Dermis lymphatic vessel endothelial cell (primary cell): ENCODE measurements at places on chromosomes 3 and 15. TPM values are rescaled to one million over a fixed set of nuclear protein-coding genes. Genes with fewer than 3 reads are reported as not detected.

Gene HRG
- not detected in 2 replicates for total RNA-seq

Gene LTK
- 0.09 TPM in 1 of 2 replicates, not detected in the other for total RNA-seq

Gene SYNM
- 86.0 and 167 TPM in 2 replicates for total RNA-seq

Gene TLE3
- total RNA-seq = 10.8 and 13.8 TPM in 2 replicates

Gene PPCDC
- total RNA-seq = 6.1 and 6.4 TPM in 2 replicates

Gene C15orf62
- total RNA-seq = under 0.01 and 0.11 TPM in 2 replicates

Gene GOLGA6C
- not detected in 2 replicates for total RNA-seq

Gene EPHB1
- total RNA-seq = 1.6 and 2.1 TPM in 2 replicates

Gene IDH3A
- total RNA-seq = 20.6 and 26.0 TPM in 2 replicates

Gene DLL4
- 84.2 and 99.3 TPM in 2 replicates for total RNA-seq

Gene TUSC7
- not detected in 2 replicates for total RNA-seq

Gene MASP1
- total RNA-seq = under 0.01 and 0.43 TPM in 2 replicates

Gene MFGE8
- total RNA-seq = 27.5 and 53.8 TPM in 2 replicates

Gene ST8SIA2
- total RNA-seq = 0.22 and 0.26 TPM in 2 replicates

Gene XCR1
- not detected in 2 replicates for total RNA-seq

Gene CACNA2D2
- under 0.01 TPM in 1 of 2 replicates, not detected in the other for total RNA-seq

Gene CNTN4
- 0.17 and 0.33 TPM in 2 replicates for total RNA-seq

Gene ACAP2
- 42.6 and 58.6 TPM in 2 replicates for total RNA-seq

Gene KNSTRN
- total RNA-seq = 11.2 and 12.3 TPM in 2 replicates

Gene LYZL4
- total RNA-seq = not detected in 2 replicates

Gene MED12L
- total RNA-seq = under 0.01 and 0.17 TPM in 2 replicates
